Left kidney (tissue), 8 donors: ENCODE measurements at places on chromosomes 5 and 9. TPM values are rescaled to one million over a fixed set of nuclear protein-coding genes. Genes with fewer than 3 reads are reported as not detected.
A peak's percentile ranks its signal among the peaks of the same experiment; 100 is the strongest.

- peak; percentile 46 for DNase-seq
Observed at GRCh38 chr9:97615439-97616072, 17.6 kb downstream of the TSTD2 start.

GRCh38 chr5:65663804-65664521, 39.1 kb downstream of the SHLD3 start:
- DNase-seq: no peak

The HIGD2A gene
- 89.8 TPM for polyA plus RNA-seq

DNA sequence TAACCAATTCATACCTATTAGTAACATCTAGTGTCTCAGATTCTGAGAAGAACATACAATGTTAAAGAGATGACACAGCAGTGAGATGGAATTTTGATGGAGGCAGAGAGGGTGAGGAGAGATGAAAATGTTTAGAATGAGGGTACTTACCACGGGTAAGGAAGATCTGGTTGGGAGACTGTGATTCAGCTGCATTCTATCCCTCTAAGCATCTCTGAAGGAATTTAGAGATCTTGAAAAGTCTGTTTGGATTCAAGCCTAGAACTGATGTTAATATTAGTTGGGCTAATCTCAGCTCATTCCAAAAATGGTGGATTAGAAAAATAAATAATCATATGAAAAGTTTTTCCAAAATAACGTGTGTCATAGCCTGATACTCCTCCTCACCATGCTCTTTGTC, 191.5 kb upstream of the CLINT1 start:
- no peak for DNase-seq

The CCL27 gene
- 1.1 TPM for polyA plus RNA-seq

DNA sequence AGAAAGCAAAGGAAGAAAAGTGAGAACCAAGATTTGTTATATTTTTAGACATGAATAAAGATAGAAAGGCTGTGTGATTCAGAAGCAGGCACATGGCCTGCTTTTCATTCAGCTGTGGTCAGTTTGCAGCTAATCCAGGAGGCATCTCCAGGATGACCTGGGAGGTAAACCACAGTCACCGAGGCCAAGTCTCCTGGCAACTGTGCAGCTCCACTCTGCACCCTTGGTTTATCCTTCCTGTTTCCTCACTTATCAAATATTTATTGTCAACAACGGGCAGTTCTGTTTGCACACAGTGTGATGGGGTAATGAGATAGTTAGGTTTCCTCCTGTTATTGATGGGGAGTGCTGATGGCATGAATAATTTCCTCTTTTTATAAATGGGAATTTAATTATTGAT, 243.0 kb downstream of the PSAT1 start:
- DNase-seq: no peak

DNA sequence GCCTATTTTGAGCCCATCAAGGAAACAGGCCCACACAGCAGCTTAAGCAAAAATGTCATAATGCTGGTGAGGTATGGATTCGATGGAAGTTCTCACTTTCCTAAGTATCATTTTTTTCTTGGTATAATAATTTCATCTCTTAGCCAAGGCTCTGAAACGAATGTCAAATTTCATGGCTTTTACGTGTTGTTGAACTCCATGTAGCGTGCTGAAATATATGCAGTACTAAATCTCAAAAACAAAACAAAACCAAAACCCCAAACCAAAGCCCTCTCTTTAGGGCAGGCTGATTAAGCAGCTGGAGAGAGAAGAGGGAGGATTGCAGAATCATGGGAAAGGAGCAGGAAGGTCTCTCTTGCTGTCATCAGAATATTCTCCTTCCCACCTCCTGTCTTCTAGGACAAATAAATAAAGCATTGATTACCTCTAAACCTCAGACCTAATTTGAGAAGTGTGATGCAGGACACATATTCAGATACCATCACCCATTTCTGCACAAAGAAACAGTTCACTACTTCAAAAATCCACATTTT, 58.3 kb downstream of the TMEM174 start:
- DNase-seq: no peak

DNA sequence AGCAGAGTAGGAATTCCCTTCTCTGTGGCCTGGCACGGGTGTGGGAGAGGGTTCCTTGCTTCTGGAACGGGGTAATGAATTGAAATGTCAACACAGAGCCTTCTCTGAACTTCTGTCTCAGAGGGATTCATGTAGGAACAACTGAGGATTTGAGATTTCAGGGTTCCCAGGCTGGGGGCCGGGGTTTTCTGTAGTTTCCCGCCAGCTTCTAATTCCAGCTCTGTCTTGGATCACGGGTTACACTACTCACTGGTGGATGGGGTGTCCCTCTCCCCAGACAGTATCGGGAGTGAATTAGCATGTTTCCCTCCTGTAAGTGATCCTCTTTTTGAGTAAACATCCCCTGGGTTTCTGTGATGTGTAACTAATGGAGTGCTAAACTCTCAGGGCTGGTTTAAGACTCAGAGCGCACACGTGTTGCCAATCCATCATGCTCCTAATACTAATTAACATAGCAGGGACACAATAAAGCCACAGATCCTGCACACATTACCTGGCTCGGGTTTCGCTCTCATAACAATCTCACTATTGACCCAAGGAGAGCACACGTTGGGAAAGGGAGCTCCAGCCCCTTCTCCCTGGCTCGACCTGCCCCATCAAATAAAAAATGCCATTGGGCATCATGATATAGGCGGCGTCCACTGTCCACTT, 18.1 kb upstream of the DMRT2 start:
- DNase-seq: peak; percentile 76

The SH3TC2 gene
- 0.96 TPM for polyA plus RNA-seq

- DNase-seq: no peak
Observed at GRCh38 chr9:16884952-16885513, 14.6 kb upstream of the BNC2 start.

The IGIP gene
- polyA plus RNA-seq: 8.0 TPM

The TAF1L gene
- polyA plus RNA-seq: 0.10 TPM

- DNase-seq: no peak
Observed at GRCh38 chr5:172622091-172623046, 18.7 kb upstream of the NEURL1B start.

The LRRC19 gene
- polyA plus RNA-seq: 19.4 TPM

DNA sequence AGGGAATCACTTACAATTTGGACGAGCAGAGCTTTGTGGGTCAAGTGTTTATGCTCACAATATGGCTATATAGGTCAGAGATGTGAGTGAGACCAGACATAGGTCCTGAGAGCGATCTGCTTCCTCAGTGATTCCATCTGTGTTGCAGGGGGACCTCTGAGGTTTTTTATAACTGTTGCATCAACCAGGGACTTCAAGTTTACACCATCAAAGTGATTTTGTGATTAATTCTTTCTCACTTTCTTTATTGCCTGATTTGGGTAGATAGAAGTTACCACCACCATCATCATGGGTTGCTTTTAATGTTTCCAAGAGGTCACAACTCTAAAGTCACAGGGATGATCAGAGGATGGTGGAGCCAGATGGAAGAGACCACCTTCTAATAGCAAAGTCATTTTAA, 7.0 kb upstream of the MTAP start:
- no peak for DNase-seq
